Colonic mucosa (tissue), 4 donors: ENCODE measurements at places on chromosomes 5 and 9. TPM values are rescaled to one million over a fixed set of nuclear protein-coding genes. Genes with fewer than 3 reads are reported as not detected.

FOXD4 gene
- not detected for total RNA-seq

DNA sequence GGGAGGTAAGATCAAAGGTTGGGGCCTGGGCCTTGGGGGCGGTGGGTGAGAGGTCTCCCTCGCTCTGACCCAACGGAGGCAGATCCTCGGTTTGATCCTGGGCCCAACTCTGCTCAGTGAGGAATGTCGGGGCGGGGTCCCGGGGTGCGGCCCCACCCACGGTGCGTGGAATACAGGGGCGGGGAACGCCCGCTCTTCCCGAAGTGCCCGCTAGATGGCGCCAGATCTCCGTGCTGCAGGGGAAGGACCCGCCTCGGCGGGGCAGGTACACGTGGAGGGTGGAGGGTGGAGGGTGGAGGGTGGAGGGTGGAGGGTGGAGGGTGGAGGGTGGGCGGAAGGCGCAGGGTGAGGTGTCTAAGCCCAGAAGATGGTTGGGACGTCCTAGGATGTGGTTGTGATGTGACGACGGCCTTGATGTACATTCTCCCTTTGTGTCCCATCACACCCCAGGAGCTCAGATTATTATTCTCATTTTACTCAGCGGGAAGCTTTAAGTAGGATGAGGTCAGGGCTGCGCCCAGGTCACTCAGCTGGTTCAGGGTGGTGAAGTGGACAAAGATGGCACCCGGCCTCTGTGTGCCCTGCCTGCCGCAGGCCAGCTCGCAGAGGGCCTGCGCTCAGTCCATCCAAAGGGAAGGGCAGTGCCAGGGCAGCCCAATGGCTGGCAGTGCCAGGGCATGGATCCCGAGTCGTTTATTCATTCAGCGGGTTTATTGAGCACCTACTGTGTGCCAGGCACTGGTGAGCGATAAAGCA is 9.4 kb upstream of the RPS14 start:
- no peaks in the 10 kb centered on the region for H3K4me1 ChIP-seq
- no peak overlapping the region for H3K4me3 ChIP-seq
- H3K36me3 ChIP-seq = no peaks in the 10 kb centered on the region
- peak; percentile 89 for DNase-seq

- no peak for DNase-seq
- no peaks in the 10 kb centered on the region for H3K36me3 ChIP-seq
- no peaks in the 10 kb centered on the region for H3K4me1 ChIP-seq
- H3K4me3 ChIP-seq = no peak overlapping the region
Observed at GRCh38 chr5:159135896-159136531, 36.3 kb upstream of the EBF1 start.

PRSS3 gene
- total RNA-seq = 191 TPM

DNA sequence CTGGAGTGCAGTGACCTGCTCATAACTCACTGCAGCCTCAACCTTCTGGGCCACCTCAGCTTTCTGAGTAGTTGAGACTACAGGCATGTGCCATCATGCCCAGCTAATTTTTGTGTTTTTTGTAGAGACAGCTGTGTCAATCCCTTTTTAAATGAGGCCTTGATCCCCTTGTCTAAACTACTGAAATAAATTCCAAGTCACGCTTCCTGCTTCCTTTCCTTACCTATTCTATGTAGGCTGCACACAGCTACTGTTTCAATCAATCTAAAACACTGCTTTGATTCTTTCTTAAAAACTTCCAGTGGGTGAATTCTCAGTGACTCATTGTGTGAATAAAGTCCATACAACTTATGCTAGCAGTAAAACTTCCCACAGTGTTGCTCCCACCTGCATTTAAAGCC is 2.9 kb upstream of the C7 start:
- H3K36me3 ChIP-seq = no peaks in the 10 kb centered on the region
- H3K27ac ChIP-seq = no peak overlapping the region
- no peak for DNase-seq

ANKRD31 gene
- total RNA-seq = 0.05 TPM

DNA sequence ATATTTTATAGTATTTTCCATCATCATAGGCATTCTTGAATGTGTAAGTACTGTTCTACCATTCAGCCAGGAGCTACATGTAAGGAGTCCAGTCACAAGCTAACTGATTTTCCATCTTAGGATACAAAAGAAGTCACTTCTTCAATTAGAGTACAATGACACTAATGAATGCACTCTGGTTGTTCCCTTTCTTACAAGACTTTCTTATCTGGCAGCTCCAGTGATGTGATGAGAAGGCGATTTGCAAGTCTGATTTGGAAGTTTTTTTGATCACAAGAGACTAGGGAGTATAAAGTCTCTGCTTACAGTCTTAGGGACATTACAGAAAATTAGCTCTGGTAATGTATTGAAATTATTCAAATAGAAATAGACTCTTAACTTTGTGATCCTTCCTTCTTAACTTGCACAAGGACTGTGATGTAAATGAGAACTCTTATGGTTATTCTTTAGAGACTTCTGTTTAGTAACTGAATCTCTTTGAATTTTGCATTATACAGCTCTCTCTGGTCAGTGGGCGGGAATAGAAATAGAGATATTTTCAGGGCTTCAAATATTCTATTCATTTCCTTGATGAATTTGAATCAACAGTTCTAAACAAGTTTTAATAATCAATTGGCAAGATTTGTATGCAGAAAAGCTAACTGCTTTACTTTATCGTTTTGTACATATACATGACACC is 130.4 kb upstream of the CDH6 start:
- no peaks in the 10 kb centered on the region for H3K27me3 ChIP-seq
- H3K36me3 ChIP-seq = no peaks in the 10 kb centered on the region
- no peak for DNase-seq
- H3K4me3 ChIP-seq = no peak overlapping the region

DNA sequence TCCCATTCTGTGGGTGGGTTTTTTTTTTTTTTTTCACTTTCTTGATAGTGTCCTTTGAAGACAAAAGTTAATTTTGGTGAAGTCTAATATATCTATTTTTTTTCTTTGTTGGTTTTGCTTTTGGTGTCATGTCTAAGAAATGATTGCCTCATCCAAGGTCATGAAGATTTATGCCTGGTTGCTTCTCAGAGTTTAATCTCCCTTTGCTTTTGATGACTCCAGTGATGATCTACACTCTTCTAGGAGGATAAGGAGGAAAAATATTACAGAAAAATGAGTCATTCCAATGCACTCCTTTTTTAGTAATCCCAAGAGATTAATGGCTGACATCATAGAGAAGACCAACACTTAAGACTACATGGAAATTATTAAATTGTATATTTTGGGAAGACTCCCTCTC is 79.7 kb upstream of the ICE1 start:
- no peak for DNase-seq
- no peak overlapping the region for H3K4me3 ChIP-seq
- H3K27ac ChIP-seq = no peak overlapping the region
- H3K4me1 ChIP-seq = no peaks in the 10 kb centered on the region

DNA sequence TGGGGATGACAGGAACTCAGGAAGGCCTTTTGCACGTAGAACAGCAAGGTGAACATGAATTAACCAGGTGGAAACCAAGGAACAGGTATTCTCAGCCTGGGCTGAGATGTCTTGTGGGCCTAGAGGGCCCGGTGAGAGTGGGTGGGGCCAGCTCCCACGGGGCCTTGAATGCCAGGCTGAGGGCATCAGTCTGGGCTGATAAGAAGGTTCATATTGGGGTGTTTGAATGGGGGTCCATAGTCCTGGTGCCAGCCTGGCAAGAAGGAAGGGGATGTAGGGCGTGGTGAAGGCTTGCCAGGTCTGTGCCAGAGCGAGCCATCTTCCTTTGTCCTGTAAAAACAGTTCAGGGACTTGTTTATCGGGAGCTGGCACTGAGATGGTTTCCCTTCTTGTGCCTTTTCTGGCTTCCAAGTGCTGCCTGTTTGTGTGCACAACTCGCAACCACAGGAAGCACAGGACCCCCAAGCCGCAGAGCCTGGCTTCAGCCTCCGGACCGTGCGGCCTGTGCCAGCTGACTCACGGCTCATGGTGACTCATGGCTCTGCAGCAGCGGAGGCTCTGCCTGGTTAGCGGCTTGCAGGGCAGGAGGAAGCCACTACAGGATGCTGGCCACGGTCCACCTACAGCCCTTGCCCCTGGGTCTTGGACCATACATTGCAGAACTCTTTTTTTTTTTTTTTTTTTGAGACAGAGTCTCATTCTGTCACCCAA is 2.4 kb downstream of the CARD19 start:
- no peak overlapping the region for H3K4me3 ChIP-seq
- H3K27me3 ChIP-seq = no peaks in the 10 kb centered on the region
- peaks cover 8% of the 10 kb centered on the region for H3K4me1 ChIP-seq

DNA sequence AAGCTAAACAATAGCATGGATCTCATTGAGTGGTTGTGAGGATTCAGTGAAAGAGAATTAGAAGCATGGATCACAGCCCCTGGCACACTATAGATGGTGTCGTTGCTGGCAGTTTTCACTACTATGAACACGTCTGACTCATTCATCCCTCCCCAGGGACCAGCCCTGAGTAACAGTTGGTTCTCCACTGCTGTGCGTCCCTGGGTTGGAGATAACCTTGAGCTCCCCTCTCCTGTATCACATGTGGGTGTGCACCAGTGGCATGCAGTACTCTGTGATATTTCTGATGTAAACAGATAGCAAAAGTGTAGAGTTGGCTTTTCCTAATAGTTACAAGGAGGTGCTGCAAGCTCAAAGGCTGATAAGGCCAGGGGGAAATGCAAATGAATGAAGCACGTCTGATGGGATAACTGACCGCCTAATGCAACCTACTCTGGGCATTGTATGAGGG is 8.8 kb upstream of the LCP2 start:
- no peaks in the 10 kb centered on the region for H3K36me3 ChIP-seq
- H3K27ac ChIP-seq = no peak overlapping the region
- no peak overlapping the region for H3K4me3 ChIP-seq

DNA sequence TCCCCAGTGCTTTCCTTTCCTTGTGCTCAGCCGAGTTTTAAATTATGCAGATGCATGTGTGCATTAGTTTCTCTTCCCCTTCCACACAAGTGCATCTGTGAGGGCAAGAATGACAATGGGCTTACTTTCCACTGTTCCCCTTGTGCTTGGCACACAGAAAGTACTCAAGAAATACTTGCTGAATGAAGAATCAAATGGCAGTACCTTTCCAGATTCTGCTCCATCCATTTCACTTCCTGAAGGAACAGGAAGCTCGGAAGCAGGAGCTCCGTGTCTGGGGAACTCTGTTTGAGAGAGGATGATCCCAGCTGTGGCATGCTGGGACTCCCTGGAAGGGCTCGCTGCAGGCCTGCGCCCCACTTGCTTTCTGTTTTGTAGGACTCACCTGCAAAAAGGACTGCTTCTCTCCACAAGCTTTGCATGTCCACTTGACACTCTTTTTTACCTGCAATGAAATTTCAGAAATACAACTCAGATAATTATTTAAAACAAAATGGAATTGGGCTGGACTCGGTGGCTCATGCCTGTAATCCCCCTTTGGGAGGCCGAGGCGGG is 5.5 kb downstream of the MRNIP start:
- H3K27me3 ChIP-seq = no peaks in the 10 kb centered on the region
- no peak overlapping the region for H3K27ac ChIP-seq
- H3K36me3 ChIP-seq = peaks cover 4% of the 10 kb centered on the region
- H3K4me3 ChIP-seq = no peak overlapping the region

GRCh38 chr9:126374366-126374781 is 47.7 kb downstream of the MVB12B start:
- H3K4me1 ChIP-seq = no peaks in the 10 kb centered on the region
- H3K36me3 ChIP-seq = no peaks in the 10 kb centered on the region
- no peak overlapping the region for H3K4me3 ChIP-seq

C9orf50 gene
- total RNA-seq = not detected

DNA sequence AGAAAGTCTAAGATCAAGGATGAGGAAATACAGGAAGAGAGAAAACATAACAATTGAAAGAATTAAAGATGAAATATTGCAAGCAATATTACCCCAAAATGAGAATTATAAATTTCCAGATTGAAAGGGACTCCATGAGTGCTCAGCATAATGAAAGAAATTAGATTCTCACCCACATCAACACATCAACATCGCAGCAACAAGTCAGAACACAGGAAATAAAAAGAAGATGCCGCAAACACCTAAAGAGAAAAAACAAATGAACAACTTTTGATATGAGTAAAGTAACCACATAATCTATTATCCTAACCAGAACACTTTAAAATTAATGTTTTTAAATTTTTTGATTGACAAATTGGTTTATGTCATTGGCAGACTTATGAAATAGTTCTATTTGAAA is 318.3 kb upstream of the PTGER4 start:
- no peaks in the 10 kb centered on the region for H3K36me3 ChIP-seq
- no peak for DNase-seq
- no peak overlapping the region for H3K27ac ChIP-seq
- no peak overlapping the region for H3K4me3 ChIP-seq

GRCh38 chr5:160565376-160565775 is 143.7 kb downstream of the PTTG1 start:
- H3K4me3 ChIP-seq = no peak overlapping the region
- H3K27me3 ChIP-seq = no peaks in the 10 kb centered on the region
- no peak for DNase-seq
- no peaks in the 10 kb centered on the region for H3K4me1 ChIP-seq
- H3K27ac ChIP-seq = no peak overlapping the region

DNA sequence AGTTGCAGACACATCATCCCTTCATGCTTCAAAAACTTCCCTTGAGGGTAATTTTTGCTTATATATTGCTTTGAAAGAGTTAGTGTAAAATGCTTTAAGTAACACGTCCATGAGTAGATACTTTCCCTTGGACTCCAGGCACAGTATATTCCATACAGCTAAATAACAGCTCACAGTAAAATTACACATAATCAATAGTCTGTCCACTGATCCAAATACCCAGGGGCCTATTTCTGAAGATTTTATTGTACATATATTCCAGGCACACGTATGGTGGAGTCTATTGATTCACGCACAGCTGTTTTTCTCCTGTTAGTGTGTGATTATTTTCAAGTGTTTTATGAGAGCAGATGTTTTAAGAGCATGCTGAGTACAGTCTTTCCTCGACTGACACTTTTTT is 223.7 kb upstream of the GRAMD2B start:
- no peaks in the 10 kb centered on the region for H3K4me1 ChIP-seq
- no peaks in the 10 kb centered on the region for H3K36me3 ChIP-seq
- H3K27ac ChIP-seq = no peak overlapping the region
- no peak for DNase-seq
- H3K27me3 ChIP-seq = no peaks in the 10 kb centered on the region

DNA sequence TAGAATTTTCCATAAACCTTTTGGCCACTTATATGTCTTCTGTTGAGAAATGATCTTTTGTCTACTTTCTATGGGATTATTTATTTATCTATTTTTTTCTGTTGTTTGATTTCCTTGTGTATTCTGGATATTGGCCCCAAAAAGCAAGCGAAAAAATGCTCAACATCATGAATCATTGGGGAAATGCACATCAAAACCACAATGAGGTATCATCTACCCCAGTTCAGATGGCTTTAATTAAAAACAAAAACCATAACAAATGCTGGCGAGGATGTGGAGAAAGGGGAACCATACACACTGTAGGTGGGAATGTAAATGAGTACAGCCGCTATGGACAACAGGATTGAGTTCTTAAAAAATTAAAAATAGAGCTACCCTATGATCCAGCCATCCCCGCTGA is 125.0 kb upstream of the LPCAT1 start:
- H3K27ac ChIP-seq = no peak overlapping the region
- H3K4me3 ChIP-seq = no peak overlapping the region
- H3K4me1 ChIP-seq = no peaks in the 10 kb centered on the region
- DNase-seq = no peak
- peaks cover 21% of the 10 kb centered on the region for H3K27me3 ChIP-seq

- H3K27ac ChIP-seq = no peak overlapping the region
- H3K4me1 ChIP-seq = peaks cover 4% of the 10 kb centered on the region
- DNase-seq = no peak
Observed at GRCh38 chr5:53613061-53613460, 52.6 kb downstream of the NDUFS4 start.
